ENCODE measurements at places on chromosomes 16 and 17. TPM values are rescaled to one million over a fixed set of nuclear protein-coding genes. Genes with fewer than 3 reads are reported as not detected.
A peak's percentile ranks its signal among the peaks of the same experiment; 100 is the strongest.

The TBC1D3E gene
- not detected for total RNA-seq

The NOG gene
- 0.12 TPM for total RNA-seq

The CCL17 gene
- not detected for total RNA-seq

The CCL13 gene
- not detected for total RNA-seq

The NACA2 gene
- not detected for total RNA-seq

The CUEDC1 gene
- total RNA-seq = 6.4 TPM

DNA sequence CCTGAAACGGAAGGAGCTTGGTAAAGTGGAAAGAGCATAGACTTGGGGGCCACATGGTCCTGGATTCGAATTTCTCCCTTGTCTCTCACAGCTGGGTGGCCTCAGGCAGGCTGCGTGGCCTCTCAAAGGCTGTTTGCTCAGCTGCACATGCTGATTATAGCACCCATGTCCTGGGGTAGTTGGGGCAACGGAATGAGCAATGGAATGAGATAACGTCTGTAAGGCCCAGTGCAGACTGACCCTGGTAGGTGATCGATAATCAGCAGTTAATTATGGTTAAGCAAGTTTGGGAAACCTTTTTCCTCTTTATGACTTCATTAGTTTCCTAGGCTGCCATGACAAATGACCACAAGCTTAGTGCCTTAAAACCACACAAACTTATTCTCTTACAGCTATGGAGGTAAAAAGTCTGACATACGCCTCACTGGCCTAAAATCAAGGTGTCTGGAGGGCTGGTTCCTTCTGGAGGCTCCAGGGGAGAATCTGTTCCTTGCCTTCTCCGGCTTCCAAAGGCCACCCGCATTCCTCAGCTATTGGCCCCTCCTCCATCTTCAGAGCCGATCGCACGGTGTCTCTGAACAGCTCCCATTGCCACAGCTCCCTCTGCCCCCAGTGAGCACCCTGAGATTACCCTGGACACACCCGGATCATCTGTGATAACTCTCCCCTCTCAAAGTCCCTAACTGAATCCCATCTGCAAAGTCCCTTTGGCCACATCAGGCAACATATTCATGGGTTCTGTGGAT, 294.9 kb upstream of the FOXF1 start:
- DNase-seq = no peak

- no peak for DNase-seq
These were observed 120.5 kb downstream of the CCT6B start for GRCh38 chr17:34840750-34841149.

DNA sequence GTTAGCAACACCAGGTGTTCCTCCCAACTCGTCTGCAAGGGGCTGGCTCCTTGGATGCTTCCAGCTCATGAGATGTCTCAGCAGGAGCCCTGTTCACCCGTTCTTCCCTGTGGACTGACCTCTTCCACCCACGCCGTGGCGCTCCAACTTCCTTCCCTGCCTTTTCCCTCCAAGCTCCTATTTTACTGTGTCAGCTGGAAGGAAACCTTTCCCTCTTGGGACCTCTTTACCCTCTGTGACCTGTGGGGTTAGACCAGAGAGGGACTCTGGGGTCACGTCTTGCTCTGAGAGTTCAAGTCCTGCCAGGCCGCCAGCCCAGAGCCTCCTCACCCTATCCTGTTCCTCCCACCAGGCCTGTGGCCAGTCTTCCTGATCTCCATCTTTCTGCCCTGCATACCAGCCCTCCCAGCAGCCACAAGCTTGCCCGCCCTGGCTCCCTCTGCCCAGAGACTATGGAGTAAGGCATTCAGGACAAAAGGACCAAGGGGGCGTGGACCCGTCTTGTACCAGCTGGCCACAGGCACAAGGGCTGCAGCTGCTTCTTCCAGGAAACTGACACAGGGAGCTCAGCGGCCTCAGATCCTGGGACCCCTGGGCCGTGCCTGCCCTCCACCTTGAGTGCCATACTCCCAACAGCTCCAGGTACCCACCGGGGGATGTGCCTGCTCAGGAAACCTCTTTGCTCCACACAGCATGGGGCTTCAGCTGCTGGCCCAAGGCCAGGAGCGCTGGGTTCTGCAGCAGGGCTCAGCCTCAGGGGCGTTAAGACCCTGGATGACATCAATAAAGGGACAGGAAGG, 3.0 kb downstream of the PAQR4 start:
- no peak for DNase-seq

- no peak for DNase-seq
These were observed 1.6 kb downstream of the TBC1D10B start for GRCh38 chr16:30368792-30369090.

GRCh38 chr17:82097919-82098168, 192 bp downstream of the FASN start:
- DNase-seq = no peak

DNA sequence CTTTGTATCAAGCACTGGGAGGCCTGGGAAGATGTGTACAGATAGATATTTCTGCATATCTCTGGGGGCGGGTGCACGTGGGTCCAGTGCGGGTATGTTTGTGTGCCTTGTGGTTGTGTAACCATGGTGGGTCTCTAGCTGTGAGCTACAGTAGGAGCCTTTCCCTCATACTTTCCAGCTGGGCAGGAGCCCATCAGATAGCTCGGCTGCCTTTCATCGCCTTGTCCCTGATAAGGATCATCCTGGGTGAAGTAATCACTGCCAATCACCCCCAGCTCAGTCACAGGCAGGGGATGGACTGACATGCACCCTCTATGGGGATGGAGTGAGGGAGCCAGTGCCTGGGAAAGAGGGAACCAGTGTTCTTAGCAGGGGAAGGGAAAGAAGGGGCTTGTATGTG, 3.2 kb upstream of the SCRN2 start:
- DNase-seq = peak; percentile 53

DNA sequence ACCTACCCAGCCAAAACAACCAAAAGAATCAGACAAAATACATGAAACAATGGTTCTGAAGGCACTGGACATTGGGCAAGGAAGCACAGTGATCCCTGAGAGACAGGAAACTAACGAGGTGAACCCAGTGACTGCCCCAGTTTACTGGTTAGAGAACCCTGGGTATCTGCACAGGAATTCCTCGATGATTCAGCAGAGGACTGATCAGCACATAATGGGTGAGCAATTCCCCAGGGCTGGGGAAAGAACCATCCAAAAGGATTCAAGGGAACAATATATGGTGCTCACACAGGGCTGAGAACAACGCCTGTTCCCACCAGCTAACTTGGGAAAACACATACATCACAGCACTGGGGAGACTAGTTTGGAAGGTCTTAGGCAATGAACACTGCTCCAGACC, 167.2 kb downstream of the PARN start:
- peak; percentile 43 for DNase-seq

- no peak for DNase-seq
These were observed 70.6 kb downstream of the SREBF1 start for GRCh38 chr17:17766077-17766743.

- DNase-seq = no peak
These were observed 4.1 kb downstream of the SLC9A5 start for GRCh38 chr16:67252609-67253497.

- DNase-seq = peak; percentile 2
These were observed 41.1 kb upstream of the C16orf82 start for GRCh38 chr16:27025581-27025980.

DNA sequence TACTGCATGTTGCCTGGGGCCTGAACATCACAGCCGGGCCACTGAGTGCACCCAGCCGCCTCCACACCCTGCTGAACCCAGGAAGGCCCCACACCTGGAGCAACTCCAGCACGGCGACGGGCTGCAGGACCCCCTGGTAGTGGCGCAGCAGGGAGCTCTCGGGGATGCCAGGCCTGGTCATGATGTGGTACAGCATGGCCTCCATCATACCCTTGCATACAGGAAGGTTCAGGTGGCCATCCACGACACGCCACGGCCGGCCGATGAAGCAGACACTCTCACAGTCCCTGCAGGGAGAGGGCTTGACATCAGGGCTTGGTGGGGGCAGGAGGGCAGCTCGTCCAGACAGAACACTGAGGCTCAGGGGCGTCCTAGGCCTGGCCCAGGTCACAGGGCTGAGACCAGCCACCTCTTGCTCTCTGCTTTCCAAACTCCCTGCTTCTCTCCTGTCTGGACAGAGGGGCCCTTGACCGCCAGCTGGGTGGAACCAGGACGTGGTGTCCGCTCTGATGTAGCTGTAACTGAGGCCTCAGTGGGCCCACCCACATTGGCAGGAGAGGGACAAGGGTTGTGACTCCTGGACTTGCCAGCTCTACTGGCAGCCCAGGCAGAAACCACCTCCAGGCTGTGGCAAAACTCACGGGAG, 60.3 kb downstream of the IL21R start:
- no peak for DNase-seq

GRCh38 chr17:79035686-79036085, 11.7 kb downstream of the C1QTNF1 start:
- DNase-seq = no peak

- DNase-seq = peak; percentile 76
These were observed 6.2 kb upstream of the SLC7A6 start for GRCh38 chr16:68257906-68258800.

DNA sequence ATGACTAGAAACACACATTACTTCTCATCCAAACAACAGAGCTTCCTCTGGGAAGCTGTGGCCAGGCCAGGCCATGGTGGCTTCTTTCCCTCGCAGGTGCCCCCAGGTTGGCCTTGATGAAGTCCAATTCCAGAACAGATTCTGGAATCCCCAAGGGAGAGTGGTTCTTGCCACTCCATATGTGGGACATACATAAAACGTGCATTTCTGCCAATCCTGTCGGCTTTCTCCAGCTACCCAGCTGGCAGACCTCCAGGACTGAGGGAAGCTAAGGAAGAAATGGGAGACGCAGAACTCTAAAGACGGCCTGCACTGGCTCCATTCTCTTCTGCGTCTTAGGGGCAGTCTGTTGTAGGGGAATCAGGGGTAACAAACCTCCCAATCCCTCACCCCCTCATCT, 219.2 kb upstream of the CDH5 start:
- DNase-seq = no peak

DNA sequence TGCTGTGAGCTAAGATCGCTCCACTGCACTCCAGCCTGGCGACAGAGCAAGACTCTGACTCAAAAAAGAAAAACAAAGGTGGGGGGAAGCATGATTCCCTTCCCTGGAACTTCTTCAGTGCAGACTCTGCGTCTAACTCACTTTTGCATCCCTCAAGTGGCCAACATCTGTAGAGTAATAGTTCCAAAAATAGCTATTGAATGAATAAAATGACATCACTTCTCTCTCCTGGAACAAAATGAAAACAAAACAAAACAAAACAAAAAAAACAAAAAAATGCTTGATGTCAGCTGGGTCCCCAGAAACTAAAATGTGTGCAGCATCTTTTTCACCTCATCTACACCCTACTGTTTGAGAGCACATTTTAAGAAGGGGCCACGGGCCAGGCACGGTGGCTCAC, 197.7 kb upstream of the NOG start:
- DNase-seq = no peak

DNA sequence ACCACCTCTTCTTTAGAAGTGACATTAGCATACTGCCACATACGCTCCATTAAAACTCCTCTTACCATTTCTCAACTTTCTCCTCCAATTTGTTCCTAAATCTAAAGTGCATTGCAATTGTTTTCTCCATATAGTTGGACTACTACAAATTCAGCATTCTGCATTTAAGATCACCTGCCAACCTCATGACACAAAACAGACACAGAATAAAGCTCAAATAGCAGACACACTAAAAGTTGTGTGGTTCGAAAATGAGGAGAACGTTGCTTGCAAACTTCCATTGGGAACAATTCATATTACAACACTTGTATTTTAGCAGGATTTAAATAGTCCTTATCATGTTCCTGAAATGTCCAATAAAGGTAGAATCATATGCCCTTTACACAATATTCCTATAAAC, 14.5 kb downstream of the ARHGAP17 start:
- no peak for DNase-seq

DNA sequence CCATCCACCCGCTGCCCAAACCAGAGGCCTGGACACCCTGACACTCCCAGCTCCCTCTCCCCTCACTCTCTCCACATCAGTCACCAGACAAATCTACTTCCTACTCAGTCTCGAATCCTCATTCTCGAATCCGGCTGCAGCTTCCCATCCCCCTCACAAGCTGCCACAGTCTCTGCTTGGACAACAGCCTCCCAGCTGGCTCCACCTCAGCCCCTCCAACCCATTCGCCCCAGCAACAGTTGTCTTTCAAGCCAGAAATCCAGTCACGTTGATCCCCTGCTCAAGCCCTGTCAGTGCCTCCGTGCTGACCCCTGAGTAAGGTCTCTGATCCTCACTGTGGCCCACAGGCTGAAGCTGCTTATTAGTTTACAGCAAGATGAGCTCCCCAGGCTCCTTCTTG, 44.2 kb upstream of the MTSS2 start:
- no peak for DNase-seq

GRCh38 chr16:28910086-28911031, 14.7 kb downstream of the RABEP2 start:
- DNase-seq = no peak

DNA sequence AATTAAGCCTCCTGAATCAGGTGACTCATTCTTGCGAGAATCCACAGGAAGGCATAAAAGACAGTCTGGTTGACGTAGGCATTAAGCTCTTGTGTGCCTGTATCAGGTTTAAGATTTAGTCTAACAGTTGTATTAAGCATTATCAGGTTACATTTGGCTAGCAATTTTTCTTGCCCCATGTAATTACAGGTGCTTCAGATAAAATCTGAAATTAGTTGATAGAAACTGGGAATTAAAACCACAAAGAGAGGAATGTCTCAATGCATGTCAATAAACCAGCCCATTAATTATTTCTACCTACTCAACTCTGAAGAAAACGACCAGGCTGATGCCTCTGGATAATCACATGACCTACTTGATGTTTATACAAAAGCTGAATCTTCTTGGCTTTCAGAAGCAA, 217.2 kb downstream of the CA10 start:
- DNase-seq = no peak

GRCh38 chr16:66973716-66974115, 12.7 kb downstream of the CES3 start:
- DNase-seq = no peak

DNA sequence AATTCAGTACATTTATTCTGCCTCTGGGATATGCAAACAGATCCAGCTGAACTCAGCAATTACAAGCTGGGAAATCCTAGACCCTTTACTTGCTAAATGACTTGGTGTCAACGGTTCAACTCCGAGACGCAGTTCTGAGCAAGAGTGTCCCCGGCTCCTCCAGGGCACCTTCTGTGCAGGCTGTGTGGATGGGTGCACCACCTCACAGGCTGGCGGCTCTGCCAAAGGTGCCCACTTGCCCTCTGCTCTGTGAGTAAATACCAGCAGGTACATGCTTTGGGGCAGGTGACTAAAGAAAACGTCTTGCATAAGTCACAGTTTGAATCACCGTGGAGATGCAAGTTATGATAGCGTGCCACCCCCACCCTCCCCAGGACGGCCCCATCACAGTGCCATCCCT, 23.3 kb downstream of the MAP1LC3B start:
- no peak for DNase-seq

Data from RPMI7951 (cell line).